ENCODE measurements at places on chromosomes 6 and 20.

GRCh38 chr20:63118303-63119120 lies 97.4 kb downstream of the YTHDF1 start:
- DNase-seq: no peak

GRCh38 chr6:170006071-170006899 lies 254.9 kb downstream of the ERMARD start:
- no peak for DNase-seq

- DNase-seq: no peak
These were observed 75.4 kb downstream of the TMEM244 start for GRCh38 chr6:129785756-129786135.

DNA sequence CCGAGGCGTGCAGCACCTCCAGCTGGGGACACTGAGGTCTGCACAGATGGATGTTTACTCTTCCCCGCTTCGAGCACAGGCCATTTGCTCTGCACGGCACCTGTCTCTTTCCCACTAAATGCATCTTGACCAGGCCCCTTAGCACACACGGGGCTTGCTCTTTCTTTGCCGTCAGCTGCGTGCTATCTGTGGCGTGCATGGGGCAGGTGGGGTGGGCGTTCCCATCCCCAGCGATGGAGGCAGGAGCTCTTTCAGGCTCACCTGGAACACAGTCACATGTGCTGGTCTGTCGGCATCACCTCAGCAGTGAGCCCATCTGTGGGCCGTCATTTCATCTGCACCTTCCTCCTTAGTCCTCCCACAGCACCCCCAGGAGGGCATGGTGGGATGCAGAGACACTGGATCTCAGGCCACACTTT lies 35.1 kb downstream of the RBM38 start:
- DNase-seq: no peak

- no peak for DNase-seq
These were observed 131.3 kb upstream of the B3GAT2 start for GRCh38 chr6:71088166-71088565.

GRCh38 chr6:81309811-81310210 lies 442.7 kb downstream of the TENT5A start:
- no peak for DNase-seq

GRCh38 chr6:27230758-27231111 lies 16.8 kb upstream of the PRSS16 start:
- DNase-seq: no peak

Measured in HuH-7.5 (cell line).